ENCODE measurements at places on chromosomes 11 and 22.
A peak's percentile ranks its signal among the peaks of the same experiment; 100 is the strongest.

DNA sequence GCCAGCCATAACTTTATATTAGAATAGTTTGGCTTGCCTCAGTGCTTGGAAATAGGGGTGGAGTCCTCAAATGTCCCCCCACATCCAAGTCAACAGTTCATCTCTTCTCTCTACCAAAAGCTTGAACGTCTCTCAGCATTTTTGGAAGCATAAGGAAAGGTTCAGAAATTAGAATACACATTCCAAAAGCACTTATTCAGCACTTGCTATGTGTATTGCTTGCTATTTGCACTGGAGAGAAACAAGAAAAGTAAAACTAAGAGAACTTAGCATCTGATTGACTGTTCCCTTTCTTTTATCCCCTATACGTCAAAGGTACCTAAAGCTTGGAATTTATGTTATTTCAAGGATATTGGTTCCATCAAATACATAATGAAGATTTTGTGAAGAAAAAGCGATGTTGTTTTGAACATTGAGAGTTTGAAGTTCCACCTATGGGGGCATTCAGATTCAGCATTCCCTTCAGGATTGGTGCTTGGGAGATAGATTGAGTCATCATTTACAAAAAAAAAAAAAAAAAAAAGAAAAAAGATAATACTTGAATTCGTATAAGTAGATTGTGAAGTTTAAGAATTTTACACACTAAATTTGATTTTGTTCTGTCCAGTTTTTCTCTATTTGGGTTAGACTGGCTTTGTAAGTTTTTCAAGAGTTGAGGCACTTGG, 1.3 kb downstream of the TBRG1 start:
- no peak for DNase-seq

DNA sequence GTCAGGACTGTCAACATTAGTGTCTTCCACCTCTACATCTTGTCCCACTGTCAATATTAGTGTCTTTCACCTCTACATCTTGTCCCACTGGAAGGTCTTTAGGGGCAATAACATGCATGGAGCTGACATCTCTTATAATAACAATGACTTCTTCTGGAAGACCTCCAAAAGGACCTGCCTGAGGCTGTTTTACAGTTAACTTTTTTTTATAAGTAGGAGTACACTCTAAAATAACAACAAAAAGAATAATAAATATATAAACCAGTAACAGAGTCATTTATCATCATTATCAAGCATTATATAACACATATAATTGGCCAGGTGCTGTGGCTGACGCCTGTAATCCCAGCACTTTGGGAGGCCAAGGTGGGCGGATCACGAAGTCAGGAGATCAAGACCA, 57.5 kb downstream of the PAK1 start:
- DNase-seq, result no peak

- DNase-seq, result peak; percentile 98
These were observed 5.9 kb downstream of the LMNTD2 start for GRCh38 chr11:554428-555226.

GRCh38 chr11:60767388-60767811, 10.7 kb downstream of the MS4A15 start:
- no peak for DNase-seq

GRCh38 chr11:17640493-17641164, 78.7 kb upstream of the MYOD1 start:
- DNase-seq, result no peak

GRCh38 chr11:86991341-86991740, 36.1 kb upstream of the FZD4 start:
- DNase-seq, result no peak

DNA sequence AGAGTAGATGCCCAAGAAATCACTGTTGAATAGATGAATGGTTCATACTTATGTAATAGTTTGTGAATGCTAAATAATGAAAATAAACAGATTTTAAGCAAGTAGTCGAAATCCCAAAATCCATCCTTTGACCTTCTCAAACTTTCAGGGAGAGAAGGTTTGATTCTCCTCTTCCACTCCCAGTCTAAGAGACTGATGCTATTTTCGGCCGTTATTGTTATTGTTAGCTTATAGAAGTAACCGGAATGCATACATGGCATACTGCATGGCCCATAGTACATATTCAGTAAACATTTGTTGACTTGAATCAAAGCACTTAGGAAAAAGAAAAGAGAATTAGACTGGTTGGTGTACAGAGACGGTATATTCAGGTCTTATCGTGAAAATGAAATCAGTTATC, 76.6 kb downstream of the NAV2 start:
- DNase-seq, result no peak

All from 8988T (cell line).